ENCODE measurements at places on chromosomes 6 and 20.

DNA sequence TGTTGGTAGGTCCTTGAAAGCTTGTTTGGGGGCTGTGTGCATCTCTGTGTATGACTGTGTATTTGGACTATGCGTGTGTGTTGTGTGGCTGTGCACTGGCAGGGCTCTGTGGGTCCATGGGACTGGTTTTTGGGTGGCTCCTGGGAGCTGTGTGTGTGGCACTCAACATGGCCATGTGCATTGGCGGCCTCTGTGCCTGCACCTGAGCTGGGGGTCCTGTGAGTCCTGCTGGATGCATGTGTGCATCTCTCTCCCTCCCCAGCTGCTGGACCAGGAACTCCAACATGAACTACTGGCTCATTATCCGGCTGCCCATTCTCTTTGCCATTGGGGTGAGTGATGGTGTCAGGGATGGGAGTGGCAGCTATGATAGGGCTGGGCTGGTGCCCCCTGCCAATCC is 30.1 kb downstream of the GLP1R start:
- DNase-seq: no peak

GRCh38 chr6:10402648-10403311 is 12.1 kb downstream of the TFAP2A start:
- DNase-seq: no peak

DNA sequence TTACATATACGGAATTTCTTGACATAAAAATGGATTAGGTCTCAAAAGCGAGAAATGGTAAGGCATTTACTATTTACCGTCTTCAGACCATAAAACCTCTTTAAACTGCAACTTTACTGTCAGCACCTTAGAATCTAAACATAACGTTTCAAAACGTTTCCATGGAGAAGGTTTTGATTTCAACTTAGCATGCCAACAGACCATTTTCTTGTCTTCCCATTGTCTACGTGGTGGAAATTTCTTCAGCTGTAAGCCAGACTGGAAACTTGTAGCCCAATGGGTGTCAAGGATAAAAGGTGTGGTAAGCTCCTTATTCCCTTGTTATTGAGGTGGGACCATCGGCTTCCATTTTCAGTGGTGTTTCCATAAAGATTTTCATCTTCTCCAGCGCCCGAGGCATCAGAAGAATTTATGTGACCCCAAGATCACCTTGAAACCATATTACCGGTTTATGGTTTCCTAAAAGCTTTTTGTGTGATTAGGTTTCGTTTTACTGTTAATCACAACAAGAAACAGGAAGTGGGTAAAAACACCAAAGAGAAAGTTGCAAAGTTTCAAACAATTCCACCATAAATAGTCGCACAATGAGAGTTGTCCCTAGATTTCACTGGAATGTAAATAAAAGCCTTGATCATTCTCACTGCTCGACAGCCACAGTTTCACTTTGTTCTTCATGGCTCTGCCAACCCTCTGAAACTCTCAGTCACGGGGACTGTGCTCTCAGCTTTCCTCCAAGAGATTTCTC is 63.0 kb upstream of the CD2AP start:
- DNase-seq: peak; percentile 4

DNA sequence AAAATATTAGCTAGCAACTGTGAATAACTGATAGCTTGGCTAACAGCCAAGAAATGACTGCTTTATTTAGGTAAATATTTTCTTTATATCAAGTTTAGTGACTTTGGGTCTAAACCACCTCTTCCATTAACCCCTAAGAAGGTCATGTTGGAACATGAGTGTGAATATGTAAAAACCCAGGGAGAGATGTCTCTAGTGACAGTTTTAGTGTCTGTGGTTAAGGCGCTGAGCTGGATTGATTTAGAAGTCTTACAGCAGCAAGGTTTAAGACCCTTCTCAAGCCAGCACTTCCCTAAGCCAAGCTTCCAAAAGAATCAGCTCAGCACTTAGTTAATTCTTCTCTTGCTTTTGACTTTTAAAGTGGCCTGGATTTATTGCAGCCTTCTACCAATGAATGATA is 11.4 kb upstream of the SIRT5 start:
- no peak for DNase-seq

DNA sequence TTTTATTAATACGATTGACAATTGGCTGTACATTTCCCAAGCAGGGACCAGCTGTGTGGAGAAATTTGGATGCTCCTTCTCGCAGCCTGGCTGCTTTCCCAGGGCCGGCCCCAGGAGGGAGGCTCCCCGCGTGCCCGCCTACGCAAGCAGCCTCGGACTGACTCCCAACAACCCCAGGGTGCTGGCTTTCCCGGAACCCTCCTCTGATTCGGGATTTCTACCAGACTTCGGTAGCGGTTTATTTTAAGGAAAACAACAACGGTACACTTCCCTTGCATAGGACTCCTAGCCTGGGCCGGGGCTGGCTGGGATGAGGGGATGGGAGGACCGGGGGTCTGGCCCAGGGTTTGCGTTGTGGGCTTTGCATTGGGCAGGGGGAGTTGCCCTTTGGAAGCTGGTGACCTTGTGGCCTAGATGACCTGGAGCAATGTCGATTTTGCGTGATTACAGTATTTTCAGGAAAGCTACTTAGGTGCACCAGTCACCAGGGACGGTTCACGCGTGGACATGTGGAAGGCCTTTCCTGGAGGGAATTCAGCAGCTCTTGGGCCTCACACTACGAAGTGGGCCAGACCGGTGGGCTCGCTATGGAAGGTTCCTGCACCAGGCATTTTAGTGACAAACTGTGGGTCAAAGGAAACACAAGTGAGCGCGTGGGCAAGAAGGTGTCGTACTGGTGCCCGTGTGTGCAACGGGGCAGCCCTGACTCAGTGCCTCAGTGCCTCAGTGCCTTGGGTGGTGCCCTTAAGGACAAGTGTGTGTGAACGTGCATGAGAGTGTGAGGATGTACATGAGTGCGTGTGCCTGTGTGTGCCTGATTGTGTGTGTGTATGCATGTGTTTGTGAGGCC is 20.7 kb upstream of the PHACTR3 start:
- DNase-seq: no peak

GRCh38 chr20:46626758-46627157 is 24.5 kb downstream of the SLC13A3 start:
- DNase-seq: no peak

GRCh38 chr6:22899426-22899825 is 330.1 kb downstream of the HDGFL1 start:
- DNase-seq: no peak

- DNase-seq: no peak
Observed at GRCh38 chr20:64256282-64256935, 861 bp downstream of the PCMTD2 start.

DNA sequence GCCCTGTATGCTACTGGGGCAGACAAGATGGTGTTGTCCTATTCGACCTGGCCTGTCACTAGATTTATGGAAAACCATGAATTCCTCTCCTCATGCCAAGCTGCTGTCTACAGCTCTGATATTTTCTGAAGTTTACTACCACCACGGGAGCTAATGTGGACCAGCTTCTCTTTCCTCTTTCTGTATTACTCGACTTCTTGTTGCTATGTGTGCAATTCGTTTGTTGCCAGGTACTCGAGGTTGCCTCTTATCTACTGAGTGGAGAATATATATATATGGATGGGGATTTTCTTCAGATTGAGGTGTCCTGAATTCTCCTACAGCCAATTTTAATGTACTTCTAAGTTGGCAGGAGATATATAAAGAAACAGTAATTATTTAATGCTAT is 34.7 kb downstream of the MAN1A1 start:
- no peak for DNase-seq

- DNase-seq: no peak
Observed at GRCh38 chr6:168939796-168940195, 313.9 kb downstream of the THBS2 start.

DNA sequence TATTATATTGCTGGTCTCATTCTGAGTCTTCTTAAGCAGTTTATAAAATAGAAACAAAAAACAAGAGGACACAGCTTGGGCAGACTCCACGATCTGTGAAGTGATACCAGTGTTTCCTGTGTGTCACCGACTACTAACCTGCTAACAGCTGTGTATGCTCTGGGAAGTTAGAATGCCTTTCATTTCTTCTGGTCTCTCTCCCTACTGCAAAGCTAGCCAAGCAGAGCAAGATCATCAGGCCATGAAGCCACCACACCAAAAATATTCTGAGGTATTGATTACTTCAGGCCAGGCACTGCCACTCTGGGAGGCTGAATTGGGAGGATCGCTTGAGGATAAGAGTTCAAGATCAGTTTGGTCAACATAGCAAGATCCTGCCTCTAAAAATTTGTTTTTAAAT is 46.9 kb upstream of the SMIM29 start:
- DNase-seq: no peak

DNA sequence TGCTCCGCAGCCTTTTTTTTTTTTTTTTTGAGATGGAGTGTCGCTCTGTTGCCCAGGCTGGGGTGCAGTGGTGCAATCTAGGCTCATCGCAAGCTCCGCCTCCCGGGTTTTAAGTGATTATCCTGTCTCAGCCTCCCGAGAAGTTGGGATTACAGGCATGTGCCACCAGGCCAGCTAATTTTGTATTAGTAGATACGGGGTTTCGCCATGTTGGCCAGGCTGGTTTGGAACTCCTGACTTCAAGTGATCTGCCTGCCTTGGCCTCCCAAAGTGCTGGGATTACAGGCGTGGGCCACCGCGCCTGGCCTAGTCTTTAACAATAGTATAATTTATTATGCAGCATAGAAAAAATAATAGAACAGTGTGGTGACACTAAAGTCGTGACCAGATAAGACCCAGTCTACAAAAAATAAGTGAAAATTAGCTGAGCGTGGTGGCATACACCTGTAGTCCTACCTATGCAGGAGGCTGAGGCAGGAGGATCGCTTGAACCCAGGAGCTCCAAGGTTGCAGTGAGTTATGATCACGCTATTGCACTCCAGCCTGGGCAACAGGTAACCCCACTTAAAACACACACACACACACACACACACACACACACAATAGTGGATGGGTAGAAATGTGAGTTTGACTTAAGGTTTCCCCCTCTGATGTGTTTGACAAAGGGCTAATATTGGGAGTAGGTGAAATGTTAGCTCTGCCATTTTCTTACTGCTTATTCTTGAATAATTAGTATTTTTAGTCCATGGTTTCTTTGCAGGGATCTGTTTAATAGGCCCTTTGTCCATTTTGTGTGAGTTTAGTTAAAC is 6.5 kb downstream of the PIM1 start:
- no peak for DNase-seq

- no peak for DNase-seq
Observed at GRCh38 chr6:148287623-148288333, 54.9 kb upstream of the SASH1 start.

DNA sequence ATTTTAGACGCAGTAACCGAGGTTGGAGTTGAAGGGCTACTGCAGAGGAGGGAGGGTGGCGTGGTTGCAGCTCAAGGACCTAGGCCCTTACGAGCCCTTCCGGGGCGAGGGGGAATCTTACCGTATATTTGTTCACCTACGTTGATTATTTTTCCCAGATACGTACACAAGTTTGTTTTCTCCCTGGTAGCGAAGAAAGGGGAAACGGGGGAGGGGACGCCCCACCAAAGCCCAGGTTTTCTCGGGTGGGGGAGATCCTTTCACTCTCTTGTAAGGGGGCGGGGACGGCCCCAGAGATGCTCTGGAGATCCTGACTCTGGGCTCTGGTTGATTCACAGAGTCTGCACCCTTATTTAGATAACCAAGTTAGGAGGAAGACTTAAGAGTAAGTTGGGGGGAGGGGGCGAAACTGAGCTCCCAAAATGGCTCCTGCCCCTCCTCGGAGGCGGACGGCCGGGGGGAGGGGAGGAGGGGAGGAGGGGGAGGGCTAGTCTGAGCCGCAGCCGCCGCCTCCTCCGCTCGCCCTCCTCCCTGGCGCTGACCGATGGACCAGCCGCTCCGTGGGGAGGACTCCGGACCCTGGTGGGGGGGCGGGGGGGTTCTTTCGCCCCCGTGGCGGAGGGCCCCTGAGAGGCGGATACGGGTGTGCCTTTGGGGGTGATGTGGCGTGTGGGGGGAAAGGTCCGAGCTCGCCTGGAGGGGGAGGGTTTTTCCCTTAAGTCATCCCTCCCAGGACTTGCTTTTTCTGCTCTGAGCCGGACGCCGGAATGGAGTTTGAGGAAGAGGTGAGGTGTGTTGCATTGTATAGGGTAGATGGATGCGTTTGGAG is 2.2 kb downstream of the BRD2 start:
- DNase-seq: peak; percentile 85

DNA sequence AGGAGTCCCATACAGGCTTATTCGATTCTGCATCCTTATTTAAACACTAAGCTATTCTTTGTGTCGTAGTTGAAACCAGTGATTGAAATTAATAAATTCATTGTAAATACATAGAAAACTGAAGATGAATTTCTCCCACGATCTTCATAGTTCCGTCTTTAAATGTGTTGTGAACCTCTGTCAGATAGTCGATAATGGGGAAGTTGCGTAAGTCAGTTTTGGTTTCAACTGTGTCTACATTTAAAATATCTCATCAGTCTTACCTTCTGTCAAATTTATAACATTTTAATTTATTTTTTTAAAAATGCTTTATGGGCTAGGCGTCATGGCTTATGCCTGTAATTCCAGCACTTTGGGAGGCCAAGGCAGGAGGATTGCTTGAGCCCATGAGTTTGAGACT is 12.7 kb downstream of the STX11 start:
- no peak for DNase-seq

GRCh38 chr20:41344477-41344876 is 3.9 kb downstream of the LPIN3 start:
- DNase-seq: no peak

- no peak for DNase-seq
Observed at GRCh38 chr6:27553123-27553904, 80.4 kb upstream of the ZNF184 start.

- DNase-seq: no peak
Observed at GRCh38 chr6:137659871-137660270, 165.7 kb upstream of the OLIG3 start.

GRCh38 chr6:5936631-5937030 is 70.1 kb downstream of the NRN1 start:
- DNase-seq: no peak
